Smooth muscle cell of trachea (primary cell): ENCODE measurements at places on chromosomes 13 and 19. TPM values are rescaled to one million over a fixed set of nuclear protein-coding genes. Genes with fewer than 3 reads are reported as not detected.

The DLL3 gene
- under 0.01 and 0.33 TPM in 2 replicates for total RNA-seq

The ZNF30 gene
- 2.9 and 3.6 TPM in 2 replicates for total RNA-seq

The ZNF728 gene
- total RNA-seq, result 0.29 and 0.50 TPM in 2 replicates

The ANKLE1 gene
- 0.17 and 0.44 TPM in 2 replicates for total RNA-seq

The BRCA2 gene
- total RNA-seq, result 0.99 and 16.3 TPM in 2 replicates
